ENCODE measurements at places on chromosomes 11 and 22.

GRCh38 chr11:120136356-120136755, 1.6 kb downstream of the TRIM29 start:
- no peak for DNase-seq

- no peak for DNase-seq
These were observed 68.5 kb upstream of the OPCML start for GRCh38 chr11:133600786-133601185.

GRCh38 chr11:23013509-23013908, 153.2 kb upstream of the CCDC179 start:
- no peak for DNase-seq

DNA sequence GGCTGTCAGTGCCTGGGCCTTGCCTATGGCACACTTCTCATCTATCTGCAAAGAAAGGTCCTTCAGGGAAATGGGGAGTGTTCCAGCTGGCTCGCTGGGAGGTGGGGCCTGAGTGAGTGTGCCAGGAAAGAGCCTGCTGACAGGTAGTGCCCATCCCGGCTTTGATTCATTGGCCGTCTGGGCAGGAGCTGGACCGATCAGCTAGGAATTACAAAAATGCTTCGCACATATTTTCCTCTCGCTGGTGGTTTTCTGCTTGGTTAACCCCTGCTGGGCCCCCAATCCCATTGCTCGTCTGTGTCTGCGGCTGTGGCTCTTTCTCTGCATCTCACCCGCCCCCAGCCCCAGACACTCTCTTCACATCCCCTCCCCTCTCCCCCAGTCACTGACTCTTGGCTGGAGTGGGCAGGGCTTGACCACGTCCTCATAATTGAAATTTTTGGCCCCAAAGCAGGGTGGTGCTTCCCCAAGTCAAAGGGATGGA, 10.8 kb downstream of the LIF start:
- DNase-seq, result peak; percentile 98

DNA sequence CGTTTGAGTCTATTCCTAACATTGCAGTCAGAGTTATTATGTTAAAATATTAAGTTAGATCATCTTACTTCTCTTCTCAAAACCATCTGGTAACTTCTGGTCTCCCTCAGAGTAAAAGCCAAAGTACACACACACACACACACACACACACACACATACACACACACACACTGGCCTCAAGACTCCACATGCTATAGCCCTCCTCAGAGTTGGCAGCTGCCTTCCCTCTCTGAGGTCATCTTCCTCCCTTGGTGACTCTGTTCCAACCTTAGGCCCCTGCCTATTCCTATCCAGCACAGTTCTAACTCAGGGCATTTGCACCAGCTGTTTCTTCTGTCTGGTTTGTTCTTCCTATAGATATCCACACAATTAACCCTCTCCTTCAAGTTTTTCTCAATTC, 272.0 kb upstream of the SESN3 start:
- peak; percentile 50 for DNase-seq

GRCh38 chr11:44963948-44964347, 13.3 kb upstream of the TP53I11 start:
- DNase-seq, result no peak

DNA sequence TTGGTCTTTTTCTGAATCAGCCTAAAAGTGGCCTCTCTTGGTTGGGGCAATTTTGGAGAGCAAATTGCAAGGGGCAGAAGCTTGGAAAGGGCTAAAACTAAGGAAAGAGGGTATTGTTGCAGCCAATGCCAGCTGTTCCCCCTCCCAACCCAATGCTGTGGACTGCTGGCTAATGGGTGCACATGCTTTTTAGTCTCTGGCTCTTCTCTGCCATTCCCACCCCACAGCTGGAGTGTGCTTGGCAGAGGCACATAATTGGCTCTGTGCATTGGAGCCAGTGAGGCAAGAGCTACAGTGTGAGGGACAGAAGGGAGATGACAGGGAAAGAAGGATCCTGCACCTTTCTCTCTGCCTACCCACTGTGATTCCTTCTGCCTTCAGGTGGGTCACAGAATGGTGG, 140.0 kb downstream of the NECTIN1 start:
- DNase-seq, result no peak

DNA sequence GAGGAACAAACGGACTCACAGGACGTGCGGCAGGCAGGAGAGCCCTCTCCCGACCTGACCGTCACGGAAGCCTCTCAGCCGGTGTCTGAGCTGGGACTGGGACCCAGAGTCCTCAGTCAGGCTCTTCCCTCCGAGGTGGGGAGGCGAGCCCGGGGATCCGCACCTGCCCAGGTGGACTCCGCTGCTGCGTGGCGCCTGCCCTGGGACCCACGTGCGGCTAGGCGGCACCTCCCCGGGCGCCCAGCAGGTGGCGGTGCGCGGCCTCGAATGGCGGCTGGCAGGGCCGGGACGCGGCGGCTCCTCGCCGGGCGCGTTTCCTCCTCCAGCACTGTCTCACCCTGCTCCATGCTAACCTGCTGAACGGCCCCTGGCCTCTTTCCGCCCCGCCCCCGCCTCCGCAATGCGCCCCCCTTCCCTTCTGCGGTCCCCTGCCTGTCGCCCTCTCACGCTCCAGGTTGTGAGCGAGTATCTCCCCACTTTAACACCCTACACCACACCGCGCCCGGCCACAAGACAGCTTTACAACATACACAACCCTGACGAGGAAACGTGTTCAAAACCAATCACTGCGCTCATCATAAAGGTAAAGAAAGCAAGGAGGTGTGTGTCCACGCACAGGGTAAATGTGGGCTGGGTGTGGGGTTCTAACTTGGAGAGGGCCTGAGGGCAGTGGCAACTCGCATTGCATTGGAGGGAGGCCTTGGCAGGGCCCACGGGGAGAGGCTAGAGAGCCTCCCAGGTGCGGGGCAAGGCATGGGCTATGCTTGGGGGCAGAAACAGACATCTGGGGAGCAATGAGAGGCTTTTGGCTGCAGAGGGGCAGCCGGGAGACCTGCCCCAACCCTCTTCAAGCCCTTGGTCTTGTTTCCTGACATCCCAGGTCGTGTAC, 25.9 kb upstream of the ATXN10 start:
- no peak for DNase-seq

GRCh38 chr11:30487200-30487898, 98.8 kb downstream of the MPPED2 start:
- peak; percentile 74 for DNase-seq

DNA sequence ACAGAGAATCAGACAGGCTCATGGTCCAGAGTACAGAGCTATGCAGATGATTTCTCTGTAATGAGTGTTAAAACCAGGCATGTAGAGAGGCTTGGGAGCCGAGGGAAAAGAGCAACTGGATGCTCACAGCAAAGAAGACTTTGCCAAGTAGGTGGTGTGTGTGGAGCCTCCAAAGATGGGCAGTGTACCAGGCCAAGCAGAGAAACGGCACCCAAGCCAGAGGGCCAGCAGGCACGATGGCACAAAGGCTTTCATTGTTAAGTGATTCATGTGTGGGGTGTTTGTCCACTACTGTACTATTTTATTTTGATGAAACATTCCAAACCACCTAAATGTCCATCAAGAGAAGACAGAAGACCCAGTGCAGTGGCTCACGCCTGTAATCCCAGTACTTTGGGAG, 11.1 kb downstream of the RANGAP1 start:
- no peak for DNase-seq

GRCh38 chr11:24496736-24497725, at the start of gene LUZP2:
LUZP2 (plus strand) TSS chr11:24497053.
- peak; percentile 29 for DNase-seq

DNA sequence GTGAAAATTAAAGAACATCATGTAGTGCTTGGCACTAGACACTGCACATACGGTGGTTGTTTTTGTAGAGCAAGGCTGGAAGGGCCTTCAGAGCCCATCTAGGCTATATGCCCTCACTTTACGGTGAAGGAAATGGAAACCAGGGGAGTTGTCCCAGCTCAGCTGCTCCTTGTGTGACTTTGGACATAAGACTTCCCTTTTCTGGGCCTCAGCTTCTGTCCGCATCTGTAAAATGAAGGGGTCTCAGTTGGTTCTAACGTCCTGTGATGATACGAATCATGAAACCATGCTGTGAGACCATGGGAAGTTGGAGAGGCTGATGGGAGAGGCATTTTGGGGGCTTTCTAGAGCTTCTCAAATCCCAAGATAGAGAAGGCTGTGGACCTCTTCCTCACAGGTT, 4.7 kb downstream of the KCNE3 start:
- DNase-seq, result no peak

GRCh38 chr22:22920104-22920654, 32.6 kb downstream of the IGLL5 start:
- DNase-seq, result no peak

GRCh38 chr11:130638033-130638432, 189.6 kb downstream of the ADAMTS15 start:
- peak; percentile 36 for DNase-seq

DNA sequence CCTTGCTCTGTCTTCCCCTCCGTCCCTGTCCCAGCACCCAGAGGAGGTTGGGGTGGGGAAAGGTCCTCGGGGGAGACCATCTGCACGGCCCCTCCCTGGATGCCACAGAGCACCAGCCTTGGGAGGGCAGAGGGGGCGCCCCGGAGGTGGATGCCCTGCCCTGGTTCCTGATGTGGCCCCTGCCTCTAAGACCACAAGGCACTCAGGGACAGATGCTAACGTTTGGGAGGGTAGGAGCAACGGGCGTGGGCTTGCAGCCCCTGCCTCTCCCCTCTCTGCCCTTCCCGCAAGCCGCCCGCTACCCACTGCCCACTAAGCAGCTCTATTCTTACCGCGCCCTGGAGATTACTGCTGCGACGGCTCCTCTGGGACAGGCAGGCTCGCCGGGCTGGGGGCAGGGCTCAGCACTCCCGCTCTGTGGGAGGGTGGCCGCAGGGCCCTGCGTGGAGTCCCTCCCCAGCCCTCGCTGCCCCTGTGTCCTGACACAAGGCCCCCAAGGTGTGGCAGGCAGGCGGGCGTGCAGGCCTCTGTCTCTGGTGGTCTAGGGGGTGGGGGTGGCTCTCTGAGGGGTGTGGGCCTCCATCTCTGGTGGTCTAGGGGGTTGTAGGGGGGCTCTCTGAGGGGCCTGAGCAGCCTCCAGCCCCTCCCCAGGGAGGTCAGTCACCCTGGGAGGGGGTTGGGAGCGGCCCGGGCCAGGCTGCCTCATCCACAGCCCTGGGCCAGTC, 14.9 kb downstream of the BRSK2 start:
- DNase-seq, result no peak

Measured in fibroblast of lung (primary cell).